NCI-H526 (cell line): ENCODE measurements at places on chromosomes 5 and 9.

DNA sequence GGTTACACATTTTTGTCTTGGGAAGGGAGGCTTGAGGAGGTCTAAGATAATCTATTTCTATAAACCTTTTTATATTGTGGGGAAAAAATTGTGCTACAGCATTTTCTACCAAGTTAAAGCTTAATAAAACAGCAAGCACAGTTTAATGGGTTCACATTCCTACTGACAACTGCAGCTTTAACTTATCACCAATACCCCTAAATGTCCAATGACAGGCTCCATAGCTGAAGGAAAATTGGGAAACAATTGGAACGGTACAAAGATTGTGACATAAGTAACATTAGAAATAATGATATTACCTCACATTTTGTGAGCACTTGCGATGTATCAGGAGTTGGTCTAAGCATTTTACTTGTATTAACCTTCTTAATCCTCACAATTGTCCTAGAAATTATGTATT lies 79.5 kb upstream of the HAPLN1 start:
- DNase-seq: no peak

DNA sequence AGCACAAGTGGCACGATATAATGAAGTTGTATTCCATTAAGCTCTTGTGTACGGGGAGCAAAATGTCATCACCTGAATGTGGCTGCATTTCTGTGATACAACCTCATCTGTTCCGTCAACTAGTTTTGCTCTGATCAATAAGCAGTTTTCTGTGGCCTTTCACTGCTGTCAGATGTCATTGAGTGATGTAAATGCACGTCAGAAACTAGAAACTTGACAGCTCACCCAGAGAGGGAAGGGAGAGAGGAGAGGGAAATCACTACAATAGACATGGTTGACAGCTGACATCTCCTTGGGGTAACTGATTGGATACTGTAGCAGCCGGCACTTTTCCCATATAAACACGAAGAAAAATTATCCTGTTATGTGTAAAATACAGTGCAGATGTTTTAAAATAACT lies 62.7 kb downstream of the SNX24 start:
- no peak for DNase-seq

- DNase-seq: no peak
These were observed 272.7 kb downstream of the MLLT3 start for GRCh38 chr9:20349568-20349967.

DNA sequence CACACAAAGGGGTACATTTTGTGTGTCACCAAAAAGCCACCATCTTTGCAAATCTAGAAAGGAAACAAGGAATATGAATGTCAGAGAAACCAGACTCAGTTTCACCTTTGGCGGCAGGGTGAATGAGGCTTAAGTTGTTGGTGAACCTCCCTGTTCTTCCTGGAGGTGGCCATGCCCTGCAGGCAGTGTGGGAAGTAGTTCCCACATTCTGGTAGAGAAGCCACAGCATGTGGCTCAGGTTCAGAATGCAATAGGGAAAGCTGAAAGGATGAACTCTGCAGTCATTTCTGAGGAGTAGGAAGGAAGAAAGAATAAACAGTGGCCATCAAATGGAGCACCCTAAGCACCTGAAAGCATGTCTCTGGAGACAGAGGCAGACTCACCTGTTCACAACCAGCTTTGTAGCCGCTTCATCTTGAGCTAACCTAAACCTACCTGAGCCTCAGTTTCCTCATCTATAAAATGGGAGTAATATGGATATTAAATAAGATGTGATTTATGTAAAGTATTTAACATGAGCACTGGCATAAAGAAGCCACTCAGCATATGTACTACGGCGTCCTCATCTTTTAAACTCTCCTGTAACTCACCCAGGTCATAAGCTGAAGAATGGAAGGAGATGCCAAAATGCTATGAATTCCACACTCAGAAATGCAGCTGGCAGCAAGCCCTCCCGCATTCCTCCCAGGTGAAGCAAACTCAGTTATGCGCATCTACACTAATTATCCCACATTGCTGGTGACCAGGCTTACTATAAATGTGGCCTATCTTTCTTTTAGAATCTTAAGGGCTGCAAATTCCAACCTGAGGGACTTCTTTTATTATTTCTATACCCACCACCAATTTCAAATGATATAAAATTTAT lies 86.0 kb downstream of the ZNF608 start:
- DNase-seq: peak; percentile 28

- no peak for DNase-seq
These were observed 17.5 kb upstream of the TEX10 start for GRCh38 chr9:100370064-100370723.

GRCh38 chr9:135883410-135884089 lies 23.8 kb downstream of the CAMSAP1 start:
- DNase-seq: no peak

- no peak for DNase-seq
These were observed 88.3 kb upstream of the PTCH1 start for GRCh38 chr9:95605101-95605500.

- no peak for DNase-seq
These were observed 149.6 kb downstream of the TTLL11 start for GRCh38 chr9:121943463-121943862.

GRCh38 chr9:128684065-128684324 lies 5.0 kb upstream of the SET start:
- DNase-seq: no peak

DNA sequence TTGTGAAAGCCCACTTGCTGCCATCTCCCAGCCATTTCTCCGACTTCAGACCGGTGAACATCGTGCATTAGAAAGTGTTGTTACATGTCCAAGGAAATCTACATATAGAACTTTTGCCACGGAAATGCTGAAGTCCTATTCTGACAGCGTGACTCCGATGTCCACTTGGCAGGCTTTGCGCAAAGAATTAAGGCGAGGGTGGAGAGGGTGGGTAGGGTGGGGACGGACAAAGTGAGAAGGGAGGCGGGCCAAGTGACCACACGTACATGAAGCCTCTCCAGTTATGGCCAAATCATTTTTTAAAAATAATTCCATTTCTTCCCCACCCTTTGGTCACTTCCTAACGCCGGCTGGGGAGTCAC lies 460 bp upstream of the ACO1 start:
- no peak for DNase-seq

GRCh38 chr9:85224729-85225128 lies 517.0 kb downstream of the AGTPBP1 start:
- DNase-seq: no peak

DNA sequence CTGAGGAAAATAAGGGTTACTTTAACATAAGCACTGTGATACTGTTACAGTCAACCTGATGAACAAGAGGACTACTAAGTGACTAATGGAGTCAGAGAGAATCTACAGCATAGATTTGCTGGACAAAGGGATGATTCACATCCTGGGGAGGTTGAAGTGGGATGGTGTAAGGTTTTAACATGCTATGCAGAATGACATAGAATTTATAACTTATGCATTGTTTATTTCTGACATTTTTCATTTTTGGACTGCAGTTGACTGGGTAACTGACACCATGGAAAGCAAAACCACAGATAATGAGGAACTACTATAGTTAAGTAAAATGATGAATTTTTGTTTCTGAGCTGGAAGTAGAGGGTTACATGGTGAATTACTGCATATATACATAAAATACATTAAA lies 389.2 kb downstream of the MAT2B start:
- DNase-seq: no peak

DNA sequence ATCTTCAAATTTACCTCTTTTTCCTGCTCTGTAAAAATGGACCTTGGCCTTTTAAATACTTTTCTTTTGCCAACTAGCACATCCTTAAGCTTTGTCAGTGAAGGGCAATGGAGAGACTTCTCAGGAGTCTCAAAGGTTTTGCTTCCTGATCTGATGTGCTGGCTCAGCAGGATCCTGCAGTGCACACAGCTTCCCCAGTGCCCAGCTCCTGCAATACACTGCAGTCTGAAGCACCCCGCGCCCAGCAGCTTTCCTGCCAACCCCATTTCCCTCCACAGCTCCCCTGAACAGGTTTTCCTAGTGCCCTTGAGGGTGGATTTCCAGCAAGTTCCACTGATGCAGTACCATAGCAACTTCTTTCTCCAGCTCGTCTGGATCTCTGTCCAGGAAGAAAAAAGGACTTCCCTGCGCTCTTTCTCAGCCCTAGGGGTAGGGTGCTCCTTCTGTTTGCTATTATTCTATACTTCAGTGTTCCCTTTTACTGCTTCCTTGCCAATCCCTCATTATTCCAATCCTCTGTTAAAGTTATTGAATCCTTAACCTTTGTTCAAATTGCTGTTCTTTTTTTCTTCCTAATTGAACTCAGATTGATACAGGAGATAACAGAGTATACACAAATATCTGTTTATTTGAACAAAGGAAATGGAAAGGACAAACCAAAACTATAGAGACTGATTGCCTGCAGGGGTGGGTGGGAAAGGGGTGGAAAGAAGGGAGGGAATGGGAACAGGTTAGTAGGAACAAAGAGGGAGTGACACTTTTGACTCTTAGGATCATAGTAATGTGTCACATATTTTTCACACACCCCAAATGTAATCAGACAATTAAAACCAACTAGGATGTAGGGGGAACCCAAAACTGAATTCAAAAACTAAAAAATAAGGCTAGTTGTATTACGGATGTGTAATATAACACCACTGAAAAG lies 8.5 kb downstream of the SNAPC3 start:
- no peak for DNase-seq

- peak; percentile 71 for DNase-seq
These were observed 65.0 kb downstream of the C9orf152 start for GRCh38 chr9:110142868-110143481.

DNA sequence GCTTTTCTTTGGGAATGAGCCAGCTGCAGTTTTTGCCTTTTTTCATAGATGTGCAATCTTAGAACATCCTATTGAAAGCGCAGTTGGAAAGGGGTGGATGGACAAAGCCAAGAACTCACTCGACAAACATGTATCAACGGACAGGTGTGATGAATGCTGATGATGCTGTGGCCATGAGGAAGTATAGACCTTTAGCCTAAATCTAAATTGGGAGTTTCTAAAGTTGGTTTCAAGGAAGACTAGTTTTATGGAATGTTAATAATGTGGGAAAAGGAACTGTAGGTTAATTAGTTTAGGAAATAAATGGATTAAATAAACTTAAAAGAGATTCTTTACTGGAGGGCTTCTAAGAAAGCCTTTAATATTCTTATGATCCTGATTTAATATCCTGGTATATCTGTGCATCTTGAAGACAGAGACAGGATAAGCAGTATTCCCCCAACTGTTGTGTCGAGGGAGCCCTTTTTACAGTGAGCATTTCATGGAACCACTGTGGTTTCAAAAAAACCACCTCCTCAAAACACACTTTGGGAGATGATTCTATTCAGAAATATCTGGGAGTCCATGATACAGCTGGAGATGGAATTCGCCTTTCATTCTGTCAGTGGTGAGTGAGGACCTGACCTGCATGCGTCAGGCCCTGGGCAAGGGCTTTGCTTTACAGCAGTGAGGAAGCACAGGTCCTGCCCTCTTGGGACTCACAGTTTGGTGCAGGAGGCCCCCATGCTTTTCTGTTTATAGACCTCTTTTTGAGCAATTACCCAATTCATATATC lies 82.6 kb downstream of the AOPEP start:
- no peak for DNase-seq

DNA sequence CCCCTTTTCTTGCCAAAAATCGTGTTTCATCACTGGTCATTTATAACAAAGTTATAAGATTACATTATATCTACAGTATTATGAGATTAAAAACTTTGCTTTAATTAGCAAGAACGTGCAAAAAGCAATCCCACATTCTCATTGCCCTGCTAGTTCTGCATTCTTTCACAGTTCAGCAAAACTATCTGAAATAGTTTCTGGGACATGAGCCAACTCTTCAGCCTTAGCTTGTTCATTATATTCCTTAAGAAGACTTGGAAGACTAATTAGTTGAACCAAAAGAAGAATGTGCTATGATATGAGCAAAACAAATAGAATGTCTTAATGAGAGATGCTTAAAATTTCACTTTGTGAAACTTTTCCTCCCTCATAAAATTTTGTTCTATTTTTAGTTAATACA lies 76.7 kb downstream of the ITGA1 start:
- DNase-seq: no peak

- no peak for DNase-seq
These were observed 63.9 kb downstream of the C9orf152 start for GRCh38 chr9:110143950-110144545.

DNA sequence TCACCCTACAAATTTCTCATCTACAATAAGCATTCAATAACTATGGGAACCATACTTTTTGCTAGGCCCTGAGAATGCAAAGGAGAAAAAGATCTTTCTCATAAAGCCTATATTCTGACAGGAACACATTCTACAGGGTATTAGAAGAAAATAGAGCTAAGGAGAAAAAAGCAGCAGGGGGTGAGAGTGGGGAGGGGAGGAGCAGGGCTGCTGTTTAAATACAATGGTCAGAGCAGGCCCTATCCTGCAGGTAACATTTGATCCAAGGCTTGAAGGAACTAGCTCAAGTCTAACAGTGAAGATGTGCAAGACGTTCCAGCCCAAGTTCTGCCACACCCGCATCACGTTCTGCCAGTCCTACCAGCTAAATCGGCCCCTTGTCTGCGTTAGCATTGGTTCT lies 89.7 kb downstream of the ELAVL2 start:
- no peak for DNase-seq

DNA sequence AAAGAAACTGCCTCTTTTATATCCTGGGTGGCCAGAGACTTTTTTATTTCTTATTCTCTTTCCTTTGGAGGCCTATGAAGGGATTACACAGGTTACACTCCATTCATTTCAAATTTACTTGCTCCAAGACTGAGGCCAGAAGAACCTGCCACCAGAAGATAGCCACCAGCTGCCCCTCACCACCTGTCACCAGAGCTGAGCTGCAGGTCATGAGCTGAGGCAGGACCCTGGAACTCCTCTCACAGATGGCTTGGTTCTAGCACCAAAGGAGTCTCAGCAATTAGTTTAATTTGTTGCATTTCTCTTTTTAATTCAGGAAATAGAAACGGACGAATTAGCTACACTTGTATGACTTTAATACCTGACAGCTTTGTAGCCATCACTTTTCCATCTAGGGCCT lies 313.9 kb downstream of the SPOCK1 start:
- DNase-seq: no peak

DNA sequence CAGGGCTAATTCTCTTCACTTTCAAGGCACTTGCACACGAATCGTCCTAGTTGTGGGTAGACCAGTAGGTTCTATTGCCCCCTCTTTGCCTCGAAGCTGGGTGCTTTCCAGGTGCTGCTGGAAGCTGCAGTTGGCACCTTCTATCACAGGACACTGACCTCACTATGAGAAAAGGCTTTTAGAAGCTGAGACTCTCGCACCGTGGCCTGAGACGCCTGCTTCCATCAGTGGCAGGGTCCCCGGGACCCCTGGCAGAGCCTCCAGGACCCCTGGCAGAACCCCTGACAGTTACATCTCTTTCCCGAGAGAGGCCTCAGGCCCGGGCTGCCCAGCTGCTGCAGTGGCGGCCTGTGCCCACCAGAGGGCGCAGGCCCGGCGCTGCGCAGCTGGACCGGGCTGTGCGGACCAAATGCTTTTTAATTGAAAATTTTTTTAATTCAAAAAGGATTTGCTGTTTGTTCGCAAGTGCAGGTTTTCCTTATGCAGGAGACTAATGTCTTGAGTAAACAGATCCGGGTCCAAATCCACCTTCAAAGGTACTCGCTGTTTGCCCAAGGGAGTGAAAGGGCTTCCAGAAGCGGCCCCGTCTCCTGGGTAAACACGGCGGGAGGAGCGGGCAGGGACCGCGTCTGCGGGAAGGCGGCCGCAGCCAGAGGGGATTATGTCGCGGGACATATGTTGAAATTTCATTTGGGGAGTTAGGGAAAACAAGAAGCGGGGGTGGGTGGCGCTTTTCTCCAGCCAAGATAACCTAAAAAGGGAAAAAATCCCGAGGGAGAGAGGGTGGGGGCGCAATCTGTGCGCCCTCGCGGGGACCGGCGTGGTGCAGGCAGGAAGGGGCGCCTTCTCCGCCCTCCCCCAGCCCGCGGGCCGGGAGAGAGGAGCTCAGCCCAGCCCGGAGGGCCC lies 114.5 kb upstream of the LMX1B start:
- no peak for DNase-seq

GRCh38 chr5:9529513-9529912 lies 16.4 kb downstream of the SEMA5A start:
- DNase-seq: no peak
